ENCODE measurements at places on chromosomes 3 and 15.

DNA sequence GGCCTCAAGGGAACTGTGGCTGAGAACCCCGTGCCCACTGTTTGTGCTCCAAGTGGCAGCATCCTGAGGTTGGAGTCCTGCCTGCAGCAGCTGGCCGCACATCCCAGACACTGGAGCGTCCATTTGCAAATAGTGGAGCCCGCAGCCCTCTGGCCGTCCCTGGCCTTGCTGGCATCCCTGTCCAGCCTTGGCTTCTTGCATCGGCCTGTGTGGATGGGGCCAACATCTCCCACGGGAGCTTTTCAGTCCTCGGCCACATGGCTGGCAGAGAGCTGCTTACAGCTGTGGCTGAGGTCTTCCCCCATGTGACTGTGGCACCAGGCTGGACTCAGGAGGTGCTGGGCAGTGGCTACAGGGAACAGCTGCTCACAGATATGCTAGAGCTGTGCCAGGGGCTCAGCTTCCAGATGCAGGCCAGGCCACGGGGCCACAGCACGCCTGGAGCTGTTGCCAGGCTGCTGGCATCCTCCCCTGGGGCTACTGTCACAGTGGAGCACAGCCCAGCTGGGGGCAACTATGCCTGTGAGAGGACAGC is 71.2 kb downstream of the FAM43A start:
- no peak for DNase-seq

DNA sequence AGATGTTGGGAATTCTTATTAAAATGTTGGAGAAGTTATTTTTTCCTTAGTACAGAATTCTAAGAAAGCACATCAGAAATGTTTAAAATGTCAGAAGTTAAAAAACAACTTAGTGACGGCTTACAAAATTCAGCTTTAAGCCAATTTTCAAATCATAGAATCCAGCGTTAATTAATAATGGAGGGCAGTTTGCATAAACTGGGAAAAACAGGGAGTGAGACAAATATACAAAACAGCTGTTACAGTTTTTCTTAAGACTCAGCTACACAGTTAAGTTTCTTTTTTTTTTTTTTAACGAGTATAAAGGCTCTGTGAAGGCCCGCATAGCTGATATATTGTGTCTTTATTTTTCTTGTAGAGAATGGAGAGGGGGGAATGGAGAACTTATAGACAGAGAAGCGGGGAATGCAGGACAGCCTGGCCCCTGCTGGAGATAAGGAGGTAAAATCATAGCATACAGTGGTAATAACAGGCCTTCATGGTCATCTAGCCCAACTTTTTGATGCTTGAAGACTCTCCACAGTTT is 164.4 kb downstream of the BBX start:
- DNase-seq: no peak

DNA sequence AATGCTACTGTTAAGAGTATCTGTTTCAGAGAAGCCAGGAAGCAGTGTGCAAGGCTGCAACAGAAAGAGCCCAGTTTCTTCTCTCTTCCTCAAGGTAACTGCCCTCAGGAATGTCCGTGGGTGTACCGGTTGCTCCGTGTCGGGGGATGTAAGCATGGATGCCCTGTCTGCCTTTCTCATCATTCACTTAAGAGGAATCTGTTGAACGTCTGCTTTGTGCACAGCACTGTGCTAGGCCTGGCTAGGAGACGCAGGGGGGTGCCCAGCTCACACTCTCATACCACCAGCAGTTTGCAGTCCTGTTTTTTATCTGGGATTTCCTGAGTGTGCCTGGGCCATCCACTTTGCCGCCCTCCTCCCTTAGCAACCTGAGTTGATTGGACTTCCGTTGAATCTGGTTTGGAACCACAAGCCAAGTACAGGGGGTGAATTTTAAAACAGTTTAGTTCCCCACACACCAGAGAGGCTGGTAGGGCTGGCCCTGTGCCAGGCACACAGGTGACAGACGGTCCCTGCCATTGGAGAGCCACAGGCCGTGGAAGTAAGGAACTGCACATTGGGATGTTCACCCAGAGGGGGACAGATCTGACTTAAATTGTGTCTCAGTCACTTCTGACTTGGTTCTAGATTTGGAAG is 11.2 kb downstream of the BOC start:
- DNase-seq: no peak

GRCh38 chr3:159829539-159830227 is 159.0 kb upstream of the IL12A start:
- DNase-seq: no peak

- no peak for DNase-seq
Measured at GRCh38 chr15:49187549-49188245, 17.6 kb downstream of the GALK2 start.

- DNase-seq: no peak
Measured at GRCh38 chr15:65370885-65371284, 6.9 kb downstream of the IGDCC3 start.

GRCh38 chr3:197753263-197753662 is 3.6 kb downstream of the FYTTD1 start:
- DNase-seq: no peak

- DNase-seq: peak; percentile 1
Measured at GRCh38 chr3:11808231-11808630, 38.5 kb downstream of the TAMM41 start.

DNA sequence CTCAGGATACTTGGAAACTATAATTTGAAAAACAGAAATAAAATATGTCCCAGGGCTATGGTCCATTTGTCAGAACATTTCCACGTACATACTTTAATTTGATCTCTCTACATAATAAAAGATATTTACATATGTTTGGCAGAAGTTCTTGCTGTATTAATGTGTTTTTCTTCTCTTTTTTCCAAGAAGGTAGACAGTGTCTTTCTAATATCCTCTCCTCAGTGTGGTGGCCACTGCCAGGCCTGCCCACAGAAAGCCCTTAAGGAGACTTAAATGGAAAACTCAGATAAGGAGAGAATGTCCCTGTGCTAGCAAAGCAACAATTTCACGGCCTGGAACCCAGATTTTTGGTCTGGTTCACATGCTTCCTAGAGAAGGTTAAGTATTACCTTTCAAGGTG is 76.5 kb upstream of the ARHGEF26 start:
- DNase-seq: no peak

GRCh38 chr15:81400640-81401236 is 26.7 kb upstream of the TMC3 start:
- no peak for DNase-seq

- DNase-seq: no peak
Measured at GRCh38 chr3:127964053-127964452, 49.0 kb downstream of the KBTBD12 start.

DNA sequence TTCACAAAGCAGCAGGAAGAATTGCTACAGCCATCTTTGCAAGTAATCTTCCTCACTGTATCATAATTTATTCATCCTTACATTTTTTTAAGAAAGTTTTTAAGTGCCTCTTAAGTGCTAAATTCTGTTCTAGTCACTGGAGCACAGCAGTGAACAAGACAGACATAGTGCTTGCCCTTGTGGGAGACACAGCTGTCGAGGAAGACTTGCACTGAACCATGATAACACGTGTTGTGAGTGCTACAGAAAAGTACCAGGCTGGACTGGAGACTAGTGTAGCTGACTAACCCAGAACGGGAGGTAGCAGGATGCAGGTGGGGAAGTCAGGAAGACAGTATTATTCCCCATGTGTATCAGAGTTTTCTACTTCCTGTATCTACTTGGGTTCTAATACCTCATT is 300.6 kb downstream of the TBL1XR1 start:
- no peak for DNase-seq

DNA sequence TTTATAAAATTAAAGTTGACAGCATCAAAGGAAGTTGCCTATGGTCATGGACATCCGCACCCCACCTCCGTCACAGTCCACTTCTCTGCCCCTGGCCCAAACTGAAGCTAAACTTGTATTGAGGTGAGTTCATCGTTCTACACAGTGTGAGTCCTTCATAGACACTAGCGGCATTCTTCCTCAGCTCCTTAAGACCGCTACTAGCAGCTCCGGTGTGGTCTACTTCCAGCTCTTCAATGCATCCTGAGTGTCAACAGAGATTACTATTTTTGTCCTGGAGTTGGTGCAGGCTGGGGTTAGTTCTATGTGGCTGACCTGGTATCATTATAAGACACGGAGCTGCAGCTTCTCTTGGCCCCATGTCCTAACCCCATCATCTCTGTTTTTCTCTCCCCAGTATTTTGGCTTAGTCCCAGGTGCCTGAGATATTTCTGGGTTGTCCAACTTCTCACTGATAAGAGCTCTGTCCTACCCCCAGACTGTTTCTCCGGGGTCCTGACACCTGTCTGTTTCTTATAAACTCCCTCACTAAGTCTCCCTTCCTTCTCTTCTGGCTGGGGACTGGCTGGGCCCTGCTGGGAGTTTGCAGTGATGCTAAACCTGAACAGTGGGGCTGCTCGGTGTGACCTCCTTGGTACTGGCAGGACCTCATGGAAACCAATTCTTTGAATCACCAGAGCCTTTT is 169.2 kb upstream of the ATP10A start:
- DNase-seq: no peak

DNA sequence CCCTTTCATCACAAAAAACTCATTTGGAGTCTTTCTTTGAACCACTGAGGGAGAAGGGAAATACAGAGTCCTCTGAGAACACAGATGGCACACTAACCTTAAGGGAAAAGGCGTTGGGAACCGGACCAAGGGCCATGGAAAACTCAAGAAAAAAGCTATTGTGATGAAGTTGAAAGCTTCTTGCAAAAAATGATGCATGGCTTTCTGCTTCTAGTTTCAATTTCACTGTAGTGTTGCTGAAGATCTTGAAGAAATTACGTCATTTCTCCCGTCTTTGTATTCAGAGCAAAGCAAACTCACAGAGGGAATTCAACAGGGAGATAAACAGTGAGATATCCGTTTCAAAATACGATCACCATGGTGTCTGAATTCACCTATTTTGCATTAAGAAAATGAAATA is 642.3 kb upstream of the ADAMTS9 start:
- no peak for DNase-seq

- no peak for DNase-seq
Measured at GRCh38 chr3:122235147-122235546, 51.7 kb downstream of the CASR start.

DNA sequence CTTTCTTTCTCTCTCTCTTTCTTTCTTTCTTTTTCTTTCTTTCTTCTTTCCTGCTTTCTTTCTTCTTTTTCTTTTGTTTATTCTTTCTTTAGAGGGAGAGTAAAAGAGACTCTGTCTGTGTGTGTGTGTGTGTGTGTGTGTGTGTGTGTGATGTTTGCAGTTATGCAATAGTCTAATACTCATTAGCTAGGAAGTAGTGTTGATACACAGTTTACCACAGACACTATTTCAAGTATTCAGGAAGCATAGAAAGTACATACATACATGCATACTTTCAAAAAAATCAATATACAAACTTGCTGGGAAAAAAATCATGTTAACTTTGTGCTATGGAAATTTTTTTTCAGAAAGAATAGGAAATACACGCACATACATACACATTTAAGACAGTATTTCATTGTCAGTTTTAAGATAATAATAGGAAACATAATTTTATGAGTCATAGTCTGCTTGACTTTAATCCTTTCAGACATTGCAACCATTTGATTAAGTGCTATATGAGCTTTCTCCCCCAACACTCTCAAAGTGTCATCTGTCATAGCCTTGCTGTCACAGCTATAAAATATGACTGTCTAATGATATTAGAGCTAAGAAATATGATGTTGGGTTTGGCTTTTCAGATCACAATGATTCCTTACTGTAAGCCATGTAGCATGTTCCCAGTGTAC is 74.9 kb upstream of the EPHA3 start:
- DNase-seq: no peak

DNA sequence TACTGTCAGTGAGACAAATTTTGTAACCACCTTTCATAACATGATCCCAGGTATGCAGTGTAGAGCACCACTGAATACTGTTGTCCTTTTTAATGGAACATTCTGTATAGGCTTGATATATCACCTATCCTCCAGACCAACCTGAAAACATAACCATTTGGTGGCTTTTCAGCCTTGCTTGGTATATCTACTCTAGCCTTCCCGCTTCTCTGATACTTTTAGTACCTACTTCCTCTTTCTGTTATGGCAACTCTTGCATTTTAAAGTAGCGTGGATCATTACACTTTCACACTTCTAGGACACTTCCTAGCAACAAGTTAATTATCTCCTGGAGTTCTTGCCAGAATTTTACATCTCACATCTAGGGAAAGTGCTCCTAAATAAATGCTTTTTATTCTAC is 226.6 kb upstream of the ROBO1 start:
- DNase-seq: no peak

GRCh38 chr3:186366206-186366605 is 4.2 kb upstream of the DGKG start:
- DNase-seq: no peak

- DNase-seq: peak; percentile 20
Measured at GRCh38 chr3:57755368-57755675, 787 bp upstream of the SLMAP start.

DNA sequence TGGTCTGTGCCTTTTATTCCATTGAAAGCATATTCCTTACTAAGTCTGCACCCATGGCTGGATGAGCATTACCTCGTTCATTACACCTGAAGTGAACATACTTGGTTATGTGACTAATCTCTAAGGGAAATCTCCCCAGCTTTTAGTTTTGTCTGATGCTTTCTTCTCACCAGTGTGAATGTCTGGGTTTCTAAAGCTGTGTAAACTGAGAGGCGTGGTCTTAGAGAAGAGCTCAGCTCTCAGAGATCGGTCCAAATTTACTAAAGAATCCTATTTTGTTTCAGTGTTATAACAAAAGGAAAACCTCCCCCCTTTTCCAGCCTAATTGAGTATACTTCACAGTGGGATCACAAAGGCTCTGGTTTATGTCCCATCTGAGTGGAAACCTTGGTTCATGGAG is 352.3 kb downstream of the PTPRG start:
- DNase-seq: no peak

- no peak for DNase-seq
Measured at GRCh38 chr15:99113547-99114271, 8.8 kb downstream of the SYNM start.

GRCh38 chr15:75347222-75348033 is 589 bp downstream of the NEIL1 start:
- peak; percentile 58 for DNase-seq

DNA sequence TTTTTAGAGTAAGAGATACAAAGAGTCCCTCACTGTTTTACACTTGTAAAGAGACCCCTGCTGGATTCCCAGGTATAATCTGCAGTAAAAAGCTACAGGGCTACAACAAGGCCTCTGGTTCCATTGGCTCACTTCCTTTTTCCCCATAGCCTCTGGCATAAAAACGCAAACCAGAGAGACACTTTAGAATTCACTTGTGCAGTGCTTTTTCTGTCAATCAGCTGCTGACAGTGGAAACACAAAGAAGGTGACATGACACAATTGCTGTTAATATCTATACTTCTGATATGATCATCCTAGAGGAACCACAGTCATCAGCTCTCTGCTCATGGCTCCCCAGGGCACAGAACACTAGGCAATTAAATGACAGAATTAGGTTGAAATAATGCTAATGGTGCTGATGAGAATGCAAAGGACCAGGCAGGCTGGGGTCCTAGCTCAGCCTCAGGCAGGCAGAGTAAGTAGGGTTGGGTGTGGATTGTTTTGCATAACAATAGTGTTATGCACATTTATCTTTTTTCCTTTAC is 667.9 kb upstream of the CFAP20DC start:
- DNase-seq: no peak
